ENCODE measurements at places on chromosomes 6 and 20.

GRCh38 chr20:40710603-40711002 is 21.6 kb upstream of the MAFB start:
- no peak for DNase-seq

- DNase-seq = no peak
Measured at GRCh38 chr6:169803816-169804340, 52.5 kb downstream of the ERMARD start.

GRCh38 chr6:170036916-170037315 is 254.0 kb downstream of the DLL1 start:
- no peak for DNase-seq

DNA sequence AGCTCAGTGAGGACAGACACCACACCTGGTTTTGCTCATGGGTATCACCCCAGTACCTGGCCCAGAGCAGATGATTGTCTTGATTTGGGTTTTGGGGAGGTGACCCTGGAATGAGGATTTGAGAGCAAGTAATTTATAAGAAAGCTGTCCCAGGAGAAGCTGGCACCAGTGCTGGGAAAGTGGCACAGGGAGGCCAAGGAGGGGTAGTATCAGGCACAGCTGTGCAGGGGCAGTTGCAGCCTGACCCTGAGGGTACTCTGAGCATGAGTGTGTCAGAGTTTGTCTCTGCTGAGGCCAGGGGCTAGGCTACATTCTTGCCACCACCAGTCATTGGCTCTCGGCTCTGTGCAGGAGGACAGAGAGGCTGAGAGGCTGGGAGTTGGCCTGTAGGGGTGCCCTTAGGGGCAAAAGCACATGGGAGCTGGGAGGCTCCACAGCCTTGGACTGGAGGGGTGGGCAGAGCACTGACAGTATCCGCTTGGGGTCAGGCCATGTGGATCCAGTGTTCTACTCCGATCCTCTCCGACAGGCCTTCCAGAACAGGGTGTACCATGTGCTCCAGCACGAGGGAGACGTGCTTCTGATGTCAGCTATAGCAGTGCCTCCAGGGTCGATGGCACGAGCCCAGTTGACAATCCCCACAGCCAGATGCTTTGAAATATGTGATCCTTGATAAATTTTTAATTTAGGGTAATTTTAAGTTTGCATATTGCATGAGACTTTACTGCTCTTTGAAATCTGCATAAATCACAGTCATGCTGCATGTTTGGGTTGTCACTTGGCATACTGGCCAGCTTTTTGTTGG is 121.3 kb downstream of the PHACTR3 start:
- DNase-seq = no peak

GRCh38 chr6:54262971-54263370 is 45.3 kb upstream of the TINAG start:
- no peak for DNase-seq

DNA sequence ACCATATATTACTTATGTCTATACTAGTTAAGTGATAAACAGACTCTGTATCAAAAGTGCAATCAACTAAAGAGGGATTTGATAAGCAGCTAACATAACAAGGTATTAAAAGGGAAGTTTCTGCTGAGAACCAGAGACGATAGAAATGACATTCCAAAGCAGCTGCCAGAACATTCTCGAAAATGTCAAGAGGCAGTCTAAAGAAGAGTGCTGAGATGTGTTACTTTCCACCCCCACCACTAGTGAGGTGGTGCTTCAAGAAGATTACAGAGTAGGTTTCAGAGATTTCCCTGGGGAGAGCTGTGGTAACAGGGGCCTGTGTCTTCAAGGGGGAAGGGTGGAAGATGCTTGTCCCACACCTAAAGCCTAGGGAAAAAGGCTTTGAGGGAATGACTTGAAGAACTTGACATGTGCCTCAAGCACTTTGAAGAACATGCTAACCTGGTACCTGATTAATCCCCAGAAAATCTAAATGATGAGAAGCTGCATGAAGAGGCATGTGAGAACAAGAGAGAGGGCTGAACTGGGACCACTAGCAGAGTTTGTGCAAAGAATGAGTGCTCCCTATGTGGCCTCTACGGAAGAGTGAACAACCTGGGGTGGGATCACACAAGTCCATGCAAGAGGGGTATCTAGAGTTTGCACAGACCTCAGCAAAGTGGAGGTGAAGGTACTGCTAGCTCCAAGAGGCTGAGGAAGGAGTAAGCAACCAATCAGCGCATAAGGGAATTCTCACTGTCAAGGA is 5.0 kb downstream of the FAM184A start:
- peak; percentile 11 for DNase-seq

DNA sequence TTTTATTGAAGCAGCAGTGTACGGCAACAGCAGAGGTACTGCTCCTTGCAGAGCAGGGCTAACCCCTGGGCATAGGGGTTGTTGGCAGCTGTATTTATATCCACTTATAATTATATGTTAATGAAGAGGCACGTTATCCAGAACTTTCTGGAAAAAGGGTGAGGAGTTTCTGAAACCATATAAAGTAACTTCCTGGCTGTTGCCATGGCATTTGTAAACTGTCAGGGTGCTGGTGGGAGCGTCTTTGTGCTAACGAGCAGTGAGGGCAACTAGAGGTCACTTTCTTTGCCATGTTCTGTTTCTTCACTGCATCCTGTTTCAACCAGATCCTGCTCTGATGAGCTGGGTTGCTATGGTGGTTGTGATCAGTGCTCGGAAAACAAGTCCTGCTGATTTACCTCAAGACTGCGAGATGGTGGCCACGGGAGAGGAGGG is 11.1 kb upstream of the ARFGEF2 start:
- DNase-seq = no peak

DNA sequence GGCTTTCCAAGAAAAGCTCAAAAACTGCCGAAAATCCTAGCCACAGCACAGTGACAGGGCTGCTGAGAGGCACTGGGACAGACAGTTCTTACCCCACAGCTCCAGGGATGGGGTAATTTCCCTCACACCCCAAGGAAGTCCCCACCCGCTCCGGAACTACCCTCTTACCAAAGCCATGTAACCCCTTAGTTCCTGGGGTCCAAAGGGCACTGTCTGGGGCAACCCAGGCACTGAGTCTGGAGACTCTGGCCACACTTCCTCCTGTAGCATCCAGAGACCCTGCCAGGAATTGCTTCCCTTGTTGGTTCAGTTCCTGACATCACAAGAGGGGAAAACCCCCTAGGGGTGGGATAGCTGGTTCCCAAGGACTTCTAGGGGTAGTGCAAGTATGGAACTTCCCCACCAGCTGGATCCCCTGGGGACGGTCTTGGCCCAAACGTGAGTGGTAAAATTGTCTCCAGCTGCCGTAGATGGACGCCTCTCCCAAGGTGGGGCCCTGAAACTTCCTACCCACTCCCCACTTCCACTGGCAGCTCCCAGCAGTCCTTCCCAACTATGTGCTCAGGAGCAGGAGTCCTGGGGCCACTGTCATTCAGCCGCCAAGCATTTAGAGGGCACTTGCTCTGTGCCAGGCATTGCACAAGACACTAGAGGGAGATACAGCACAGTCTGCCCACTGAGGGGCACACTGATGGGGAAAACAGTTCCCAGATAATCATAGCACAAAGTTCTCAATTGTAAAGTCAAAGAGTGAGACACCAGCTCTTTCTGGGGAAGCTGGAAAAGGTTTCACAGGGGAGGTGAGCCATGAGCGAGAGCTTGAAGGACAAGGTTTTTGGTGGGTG is 17.2 kb upstream of the HCK start:
- peak; percentile 40 for DNase-seq

DNA sequence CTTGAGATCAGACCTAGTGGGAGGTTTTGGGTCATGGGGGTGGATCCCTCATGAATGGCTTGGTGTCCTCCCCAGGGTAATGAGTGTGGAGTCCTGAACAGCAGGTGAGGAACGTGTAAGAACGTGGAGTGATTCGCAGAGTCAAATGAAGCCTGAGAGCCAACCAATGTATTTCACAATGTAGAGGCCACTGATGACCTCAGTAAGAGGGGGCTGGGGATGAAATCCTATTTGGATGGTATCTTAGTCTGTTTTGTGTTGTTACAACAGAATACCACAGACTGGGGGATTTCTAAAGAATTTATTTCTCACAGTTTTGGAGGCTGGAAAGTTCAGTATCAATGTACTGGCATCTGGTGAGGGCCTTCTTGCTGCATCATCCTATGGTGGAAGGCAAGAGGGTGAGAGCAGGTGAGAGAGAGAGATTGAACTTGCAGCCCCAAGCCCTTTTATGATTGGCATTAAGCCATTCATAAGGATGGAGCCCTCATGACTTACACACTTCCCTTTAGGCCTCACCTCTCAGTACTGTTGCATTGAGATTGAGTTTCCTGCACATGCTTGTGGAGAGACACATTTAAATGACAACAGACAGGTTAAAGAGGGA is 47.3 kb upstream of the HIVEP1 start:
- no peak for DNase-seq

DNA sequence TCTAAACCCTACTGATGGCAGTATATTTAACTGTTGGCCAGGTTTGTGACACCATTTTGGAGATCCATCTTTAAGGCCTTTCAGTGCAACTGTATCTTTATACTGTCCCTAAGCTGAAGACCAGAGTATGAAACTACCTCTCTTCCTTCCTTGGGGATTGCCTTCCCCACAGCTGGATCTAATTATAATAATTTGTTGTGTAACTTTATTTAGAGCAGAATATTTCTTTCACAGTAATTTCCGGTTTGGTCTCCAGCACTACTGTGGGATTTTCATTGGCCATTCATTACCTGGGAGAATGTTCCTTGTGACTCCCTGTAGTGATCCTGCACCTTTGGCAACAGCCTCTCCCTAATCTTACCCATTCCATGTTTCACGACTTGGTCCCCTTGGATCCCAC is 75.2 kb downstream of the AKAP7 start:
- no peak for DNase-seq

DNA sequence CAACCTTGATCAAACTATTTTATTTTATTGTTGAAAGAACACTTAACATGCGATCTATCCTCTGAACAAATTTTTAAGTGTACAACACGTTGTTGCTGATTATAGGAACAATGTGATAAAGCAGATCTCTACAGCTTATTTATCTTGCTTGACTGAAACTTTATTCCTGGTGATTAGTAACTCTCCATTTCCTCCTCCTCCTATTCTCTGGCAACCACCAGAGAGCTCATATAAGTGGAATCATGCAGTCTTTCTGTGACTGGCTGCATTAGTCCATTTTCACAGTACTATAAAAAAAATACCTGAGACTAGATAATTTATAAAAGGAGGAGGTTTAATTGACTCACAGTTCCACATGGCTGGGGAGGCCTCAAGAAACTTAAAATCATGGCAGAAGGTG is 218.1 kb downstream of the LRFN2 start:
- no peak for DNase-seq

DNA sequence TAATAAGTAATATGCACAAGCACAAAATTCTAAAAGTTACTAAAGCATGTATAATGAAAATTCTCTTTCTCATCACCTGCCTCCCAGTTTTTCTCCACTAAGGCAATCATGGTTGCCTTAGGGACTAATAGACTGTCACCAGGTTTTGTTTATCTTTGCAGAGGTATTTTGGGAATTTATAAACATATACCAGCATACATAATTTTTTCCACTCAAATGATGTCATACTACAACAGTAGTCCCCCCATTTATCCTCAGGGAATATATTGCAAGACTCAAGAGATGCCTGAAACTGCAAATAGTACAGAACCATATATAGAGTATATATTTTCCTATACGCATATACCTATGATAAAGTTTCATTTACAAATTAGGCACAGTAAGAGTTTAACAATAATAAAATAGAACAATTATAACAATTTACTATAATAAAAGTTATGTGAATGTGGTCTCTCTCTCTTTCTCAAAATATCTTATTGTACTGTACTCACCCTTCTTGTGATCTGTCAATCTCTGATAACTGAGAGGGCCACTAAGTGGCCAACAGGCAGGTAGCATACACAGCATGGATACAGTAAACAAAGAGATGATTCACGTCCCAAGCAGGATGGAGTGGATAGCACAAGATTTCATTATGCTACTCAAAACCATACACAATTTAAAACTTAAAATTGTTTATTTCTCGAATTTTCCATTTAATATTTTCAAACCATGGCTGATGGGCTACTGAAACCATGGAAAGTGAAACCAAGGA is 19.7 kb downstream of the RBL1 start:
- DNase-seq = no peak

GRCh38 chr20:44959638-44960102 is 527 bp downstream of the TOMM34 start:
- DNase-seq = peak; percentile 34

GRCh38 chr6:106083618-106084017 is 2.5 kb upstream of the PRDM1 start:
- DNase-seq = no peak

- DNase-seq = peak; percentile 34
Measured at GRCh38 chr6:170088582-170088955, 202.3 kb downstream of the DLL1 start.

GRCh38 chr6:37783025-37783855 is 36.3 kb upstream of the ZFAND3 start:
- DNase-seq = no peak

GRCh38 chr6:135044639-135045038 is 10.0 kb downstream of the HBS1L start:
- peak; percentile 8 for DNase-seq

- DNase-seq = no peak
Measured at GRCh38 chr6:168607272-168608112, 166.5 kb downstream of the SMOC2 start.

- peak; percentile 1 for DNase-seq
Measured at GRCh38 chr6:133854364-133855275, 34.3 kb upstream of the TCF21 start.

- DNase-seq = no peak
Measured at GRCh38 chr20:41910558-41910957, 292.4 kb upstream of the CHD6 start.

GRCh38 chr20:51800872-51801121 is 1.5 kb downstream of the SALL4 start:
- DNase-seq = no peak

GRCh38 chr6:25136854-25137253 is 142.3 kb upstream of the CARMIL1 start:
- DNase-seq = no peak

DNA sequence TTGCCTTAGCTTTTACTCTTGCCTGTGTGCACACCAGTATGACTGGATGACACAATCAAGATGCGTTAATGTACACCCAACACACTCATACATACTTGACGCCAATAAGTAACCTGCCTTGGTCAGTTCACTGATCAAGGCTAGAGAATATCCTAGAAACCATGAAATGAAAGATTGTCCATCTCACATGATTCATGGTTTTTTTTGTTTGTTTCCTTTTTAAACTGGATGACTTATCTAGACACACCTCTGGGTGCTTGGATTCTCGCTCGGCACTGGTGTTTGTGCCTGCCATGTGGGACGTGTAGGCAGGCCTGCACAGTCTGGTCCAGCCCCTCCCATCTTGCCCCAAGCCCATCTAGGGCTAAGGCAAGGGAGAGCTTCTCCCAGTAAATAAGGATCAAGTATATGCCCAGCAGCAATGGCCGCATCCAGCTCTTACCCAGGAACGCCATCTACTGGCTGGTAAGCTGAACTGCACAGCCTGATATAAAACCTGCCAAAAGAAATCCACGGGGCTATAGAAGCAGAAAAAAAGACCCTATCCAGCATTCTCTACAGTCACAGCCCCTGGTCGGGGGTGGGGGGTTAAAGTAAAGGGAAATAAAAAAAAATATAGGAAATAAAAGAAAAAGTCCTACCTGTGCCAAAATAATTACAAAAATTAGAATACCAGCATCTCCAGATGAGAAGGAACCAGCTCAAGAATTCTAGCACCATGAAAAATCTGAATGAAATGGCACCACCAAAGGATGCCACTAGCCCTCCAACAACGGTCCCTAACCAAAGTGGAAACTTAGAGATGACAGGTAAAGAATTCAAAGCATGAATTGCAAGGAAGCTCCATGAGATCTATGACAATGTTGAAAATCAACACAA is 73.3 kb downstream of the OTOR start:
- peak; percentile 30 for DNase-seq

GRCh38 chr20:44601801-44602204 is 19.4 kb downstream of the PKIG start:
- no peak for DNase-seq

GRCh38 chr20:50625986-50626677 is 65.2 kb downstream of the RIPOR3 start:
- no peak for DNase-seq
